ENCODE measurements at places on chromosomes 16 and 17. TPM values are rescaled to one million over a fixed set of nuclear protein-coding genes. Genes with fewer than 3 reads are reported as not detected.

DNA sequence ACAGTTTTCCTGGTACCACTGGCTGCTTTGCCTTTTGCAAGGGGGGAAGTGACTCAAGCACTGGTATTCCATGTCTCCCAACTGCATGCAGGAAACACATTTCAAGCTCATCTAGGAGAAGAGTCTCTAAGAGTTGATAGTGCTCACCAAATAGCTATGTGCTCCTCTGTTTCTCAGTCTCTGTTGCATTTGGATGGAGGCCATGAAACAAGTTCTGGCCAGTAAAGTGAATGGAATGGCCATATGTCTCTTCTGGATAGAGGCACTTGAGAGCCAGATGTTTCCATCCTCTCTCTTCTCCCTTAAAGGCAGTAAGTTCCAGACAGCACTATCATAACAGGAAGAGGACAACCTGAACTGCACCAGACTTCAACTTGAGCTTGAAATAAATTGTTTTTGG, 60.6 kb downstream of the C16orf82 start:
- no peak for DNase-seq

Gene ZP2
- total RNA-seq = not detected

Gene GNAO1
- 2.5 TPM for total RNA-seq

DNA sequence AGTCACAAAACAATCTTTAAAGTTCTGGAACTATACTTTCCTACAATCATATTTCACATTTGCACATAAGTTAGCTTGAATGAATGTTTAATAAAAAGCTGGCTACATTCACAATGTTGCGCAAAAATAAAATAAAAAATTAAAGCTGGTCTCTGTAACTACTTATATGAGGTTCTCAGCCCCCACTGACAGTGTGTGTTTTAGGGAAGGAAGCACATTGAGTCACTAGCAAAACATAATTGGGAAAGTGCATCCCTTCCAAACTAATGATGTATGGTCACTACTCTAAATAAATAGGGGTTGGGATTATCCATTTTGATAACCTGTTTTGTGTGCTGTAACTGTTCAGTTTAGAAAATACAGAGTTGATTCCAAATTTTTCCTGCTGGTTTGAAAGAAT, 251.9 kb downstream of the IRX3 start:
- no peak for DNase-seq

DNA sequence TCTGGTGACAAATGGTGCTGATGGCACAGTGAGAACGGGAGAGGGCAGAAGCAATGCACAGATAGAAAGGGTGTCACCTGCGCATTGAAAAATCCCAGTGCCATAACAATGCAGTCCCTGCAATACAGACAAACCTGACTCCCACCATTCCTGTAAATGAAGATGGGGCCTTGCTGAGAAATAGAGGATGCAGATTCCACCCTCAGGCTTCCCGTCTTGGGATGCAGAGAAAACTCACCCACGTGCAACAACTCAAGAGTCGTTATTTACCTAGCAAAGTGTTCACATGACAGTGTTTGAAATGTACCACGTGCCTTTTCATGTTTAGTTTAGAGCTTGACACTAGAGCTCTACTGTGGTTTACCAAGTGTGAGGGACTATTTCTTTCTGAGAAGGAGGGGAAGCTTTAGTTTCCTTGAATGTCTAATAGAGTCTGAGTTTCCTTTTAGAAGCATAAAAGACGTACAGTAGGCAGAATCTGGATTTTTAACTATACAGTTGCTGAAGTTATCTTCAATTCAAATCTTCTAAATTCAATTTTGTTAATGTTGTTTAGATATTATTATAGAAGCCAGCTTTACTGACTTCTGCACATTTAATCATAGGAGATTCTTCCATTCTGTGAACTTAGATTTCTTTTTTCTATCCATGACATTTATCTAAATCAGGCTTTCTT, 35.6 kb downstream of the WWOX start:
- no peak for DNase-seq

Gene MED13
- total RNA-seq = 88.4 TPM

- DNase-seq = no peak
Measured at GRCh38 chr16:68806981-68807380, 36.4 kb upstream of the TANGO6 start.
